ENCODE measurements at places on chromosomes 2 and 18. TPM values are rescaled to one million over a fixed set of nuclear protein-coding genes. Genes with fewer than 3 reads are reported as not detected.

GRCh38 chr2:21261591-21261990 is 137.8 kb downstream of the TDRD15 start:
- peak; percentile 72 for DNase-seq

Gene CNTNAP5
- total RNA-seq, result not detected

GRCh38 chr2:12493031-12493513 is 223.7 kb upstream of the TRIB2 start:
- no peak for DNase-seq

GRCh38 chr2:238864207-238865014 is 16.5 kb downstream of the TWIST2 start:
- DNase-seq, result peak; percentile 96

GRCh38 chr18:70368903-70369302 is 80.1 kb downstream of the SOCS6 start:
- DNase-seq, result no peak

- DNase-seq, result no peak
These were observed 27.1 kb downstream of the ST3GAL5 start for GRCh38 chr2:85861650-85862049.

Gene ERICH2
- total RNA-seq, result not detected

Gene SERPINB3
- not detected for total RNA-seq

Gene INSIG2
- total RNA-seq, result 18.4 TPM

DNA sequence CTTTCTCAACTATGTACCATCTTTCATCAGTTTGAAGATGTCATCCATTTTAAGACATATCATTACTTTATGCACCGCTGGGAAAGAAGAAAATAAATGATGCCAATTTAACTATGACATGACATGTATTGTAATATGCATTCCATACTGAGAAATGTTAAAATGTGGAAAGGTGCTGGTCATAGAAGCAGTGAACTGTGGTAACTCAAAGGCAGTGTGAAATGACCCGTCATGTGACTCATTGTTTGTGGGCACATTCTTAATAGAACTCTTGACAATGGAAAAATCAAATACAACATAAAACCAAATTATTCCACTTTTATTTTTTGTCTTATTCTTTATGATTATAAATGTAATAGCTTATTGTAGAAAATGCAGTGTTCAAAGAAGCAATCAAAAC is 455.0 kb upstream of the ST6GAL2 start:
- DNase-seq, result no peak

Gene TMEM198
- total RNA-seq, result 4.7 TPM

Gene FOXI3
- not detected for total RNA-seq

DNA sequence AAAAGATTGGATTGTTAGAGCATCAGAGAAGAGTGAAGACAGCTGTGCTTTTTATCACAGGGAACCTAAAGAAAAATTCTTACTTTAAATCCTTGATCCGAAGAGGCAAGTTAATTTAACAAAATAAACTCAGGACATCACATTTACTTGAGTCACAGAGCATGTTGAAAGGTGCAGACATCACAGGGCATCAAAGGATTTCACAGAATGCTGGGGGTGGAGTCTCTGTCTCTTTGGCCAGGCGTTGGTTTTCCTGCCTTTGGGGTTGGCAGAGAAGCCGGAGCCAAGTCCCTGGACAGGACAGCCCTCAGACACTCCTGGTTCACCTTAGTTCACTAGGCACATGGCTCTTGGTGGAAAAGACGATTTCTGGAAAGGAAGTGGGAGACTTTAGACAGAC is 56.3 kb downstream of the SH3RF3 start:
- DNase-seq, result no peak

GRCh38 chr2:182887753-182888415 is 21.4 kb upstream of the FRZB start:
- no peak for DNase-seq

DNA sequence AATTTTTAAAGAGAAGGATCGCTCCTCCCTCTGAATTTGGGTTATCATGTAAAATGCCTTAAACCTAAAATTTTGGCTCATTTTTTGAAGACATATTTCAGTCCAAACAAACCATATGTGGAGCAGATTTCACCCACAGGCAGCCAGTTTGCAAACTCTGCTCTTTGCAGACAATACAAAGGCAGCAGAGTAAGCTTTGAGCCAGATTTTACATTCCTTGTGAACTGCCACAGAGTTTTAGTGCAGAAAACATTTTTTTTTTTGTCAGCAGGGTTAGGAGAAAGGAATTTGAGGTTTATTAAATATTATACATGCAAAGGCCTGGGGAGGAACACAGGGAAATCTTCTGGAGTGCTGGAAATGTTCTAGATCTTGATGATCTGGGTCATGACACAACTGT is 171.9 kb upstream of the FN1 start:
- no peak for DNase-seq

GRCh38 chr2:40113997-40114396 is 334.9 kb upstream of the THUMPD2 start:
- no peak for DNase-seq

- no peak for DNase-seq
These were observed 635.3 kb upstream of the ZEB2 start for GRCh38 chr2:145155196-145155595.

GRCh38 chr2:187364696-187365095 is 83.4 kb downstream of the CALCRL start:
- DNase-seq, result no peak

DNA sequence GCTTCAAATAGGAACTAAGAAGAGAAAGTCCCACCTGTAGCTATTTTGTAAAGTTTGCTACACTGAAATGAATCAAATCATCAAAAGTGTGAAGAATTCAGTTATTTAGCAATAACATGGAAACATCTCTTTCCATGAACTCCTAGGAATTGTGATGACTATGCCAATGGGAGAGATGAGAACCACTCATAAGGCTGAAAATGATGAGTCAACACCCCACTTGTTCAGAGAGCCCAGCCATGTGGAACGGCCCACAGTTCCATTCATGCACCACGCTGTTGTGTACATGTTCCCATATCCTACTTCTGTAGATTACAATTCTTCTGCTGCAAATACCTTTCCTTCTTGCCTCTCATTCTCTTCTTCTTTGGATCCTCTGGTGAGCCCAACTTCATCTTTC is 645.5 kb upstream of the ID2 start:
- DNase-seq, result peak; percentile 42

Gene SETBP1
- 62.5 TPM for total RNA-seq

GRCh38 chr2:64699712-64700111 is 46.0 kb upstream of the SERTAD2 start:
- no peak for DNase-seq

DNA sequence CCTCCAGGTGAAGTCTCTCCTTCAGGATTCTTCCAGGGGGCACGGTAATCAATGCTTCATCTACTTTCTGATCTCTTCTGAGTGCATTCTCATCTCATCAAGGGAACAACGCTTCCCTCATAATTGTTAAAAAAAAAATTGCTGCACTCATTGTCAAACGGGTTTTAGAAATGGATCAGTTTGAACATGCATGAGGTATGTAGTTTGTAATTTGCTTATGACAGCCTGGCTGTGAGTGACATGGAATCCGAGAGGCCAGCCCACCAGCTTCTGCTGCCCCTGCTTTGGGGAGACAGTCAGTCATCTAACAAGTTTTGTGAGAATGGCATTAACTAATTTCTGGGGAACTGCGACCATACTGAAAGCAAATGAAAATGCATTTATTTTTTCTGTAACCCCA is 791.9 kb upstream of the SOX11 start:
- no peak for DNase-seq

DNA sequence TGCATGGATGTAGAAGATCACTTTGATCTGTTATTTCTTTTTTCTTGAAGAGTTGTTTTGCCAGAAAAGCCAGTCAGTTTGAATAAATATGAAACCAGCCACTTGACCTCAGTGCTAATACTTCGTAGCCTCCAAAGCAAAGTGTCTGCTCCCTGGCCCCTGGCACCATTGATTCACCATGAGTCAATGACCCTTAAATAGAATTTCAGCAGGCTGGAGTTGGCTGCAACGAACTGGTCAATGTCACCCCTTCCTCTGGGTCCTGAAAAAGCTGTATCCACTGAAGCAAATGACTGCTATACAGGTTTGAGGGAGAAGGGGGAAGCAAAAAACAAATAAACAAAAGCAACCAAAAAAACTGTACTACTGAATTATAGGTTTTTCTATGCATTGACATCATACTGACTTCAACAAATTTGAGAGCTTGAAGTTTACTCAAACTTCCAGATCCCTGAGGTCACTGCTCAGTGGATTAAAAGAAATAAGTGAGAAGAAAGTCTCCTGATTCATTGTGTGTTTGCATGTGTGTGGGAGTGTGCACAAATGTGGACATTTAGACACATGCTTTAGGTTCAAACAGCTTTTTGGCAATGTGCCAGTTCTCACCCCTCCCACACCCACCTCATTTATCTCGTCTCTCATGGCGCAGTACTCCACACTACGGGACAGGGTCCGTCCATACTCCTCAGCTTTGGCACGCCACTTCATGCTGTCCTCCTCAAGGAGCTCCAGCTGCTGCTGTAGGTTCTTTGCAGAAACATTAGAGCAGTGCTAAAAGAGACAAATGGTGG is 58.1 kb upstream of the TTN start:
- DNase-seq, result no peak

DNA sequence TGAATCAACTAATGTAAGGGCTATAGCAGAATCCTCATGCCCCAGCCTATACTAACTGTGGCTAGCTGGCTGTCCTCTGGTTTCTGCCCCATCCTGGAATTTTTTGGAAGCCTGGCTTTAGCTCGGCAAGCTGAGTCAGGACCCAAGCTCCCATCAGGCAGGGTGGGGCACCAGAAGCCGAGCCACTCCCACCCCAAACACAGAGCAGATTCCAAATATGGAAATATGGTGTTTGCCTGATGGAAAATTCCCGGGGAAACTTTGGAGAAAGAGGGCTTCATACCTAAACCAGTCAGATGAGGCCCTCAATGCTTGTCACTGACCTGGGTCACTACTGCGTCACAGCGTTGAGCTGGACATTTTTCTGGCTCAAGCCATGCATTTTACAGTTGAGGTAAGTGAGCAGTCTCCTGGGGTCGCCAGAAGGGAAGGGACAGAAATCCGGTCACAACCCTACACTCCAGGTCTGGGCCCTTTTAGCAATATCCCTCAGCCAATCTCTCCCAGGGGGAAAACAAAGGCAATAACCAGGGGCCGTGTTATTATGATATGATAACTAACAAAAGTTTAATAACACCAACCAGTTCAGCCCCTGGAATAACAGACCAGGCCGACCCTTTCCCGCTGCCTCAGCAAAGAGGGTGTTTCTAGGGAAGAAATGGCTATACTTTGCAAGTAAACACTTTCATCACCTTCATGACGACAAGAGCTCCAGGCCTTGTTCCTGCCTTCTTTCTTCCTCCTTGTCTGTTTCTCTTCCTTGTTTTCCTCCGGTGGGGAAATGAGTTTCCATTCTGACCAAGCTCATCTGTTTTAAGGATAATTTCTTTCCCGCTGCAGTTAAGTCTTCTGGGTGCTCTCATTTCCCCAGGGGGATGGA is 37.7 kb downstream of the PSD4 start:
- no peak for DNase-seq

Gene TMEM131
- total RNA-seq, result 28.5 TPM

Gene PDE6D
- total RNA-seq, result 33.8 TPM

GRCh38 chr2:237964194-237964577 is 2.6 kb upstream of the UBE2F start:
- no peak for DNase-seq

Gene PASK
- total RNA-seq, result 2.8 TPM

DNA sequence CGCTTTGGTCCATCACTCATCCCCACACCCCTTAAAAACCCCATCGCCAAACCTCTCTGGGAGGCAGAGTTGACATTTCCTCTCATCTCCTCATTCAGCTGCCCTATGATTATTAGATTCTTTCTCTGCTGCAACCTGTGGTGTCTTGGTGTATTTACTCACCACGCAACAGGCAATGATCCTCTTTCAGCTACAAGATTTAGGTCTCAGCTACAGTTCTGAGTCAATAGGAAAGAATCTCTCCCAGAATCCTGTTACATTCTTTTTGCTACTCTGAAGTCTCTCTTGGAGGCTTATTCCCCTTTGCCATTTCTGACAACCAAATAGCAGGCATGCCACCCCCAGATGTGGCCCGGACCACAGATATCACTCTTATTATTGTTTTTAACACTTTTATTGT is 468.3 kb upstream of the GYPC start:
- DNase-seq, result no peak

Gene TMEM17
- 1.9 TPM for total RNA-seq

Gene SLC30A3
- total RNA-seq, result not detected

Gene ASXL3
- 1.2 TPM for total RNA-seq

- no peak for DNase-seq
These were observed 672.5 kb downstream of the MBD2 start for GRCh38 chr18:53551868-53552426.

DNA sequence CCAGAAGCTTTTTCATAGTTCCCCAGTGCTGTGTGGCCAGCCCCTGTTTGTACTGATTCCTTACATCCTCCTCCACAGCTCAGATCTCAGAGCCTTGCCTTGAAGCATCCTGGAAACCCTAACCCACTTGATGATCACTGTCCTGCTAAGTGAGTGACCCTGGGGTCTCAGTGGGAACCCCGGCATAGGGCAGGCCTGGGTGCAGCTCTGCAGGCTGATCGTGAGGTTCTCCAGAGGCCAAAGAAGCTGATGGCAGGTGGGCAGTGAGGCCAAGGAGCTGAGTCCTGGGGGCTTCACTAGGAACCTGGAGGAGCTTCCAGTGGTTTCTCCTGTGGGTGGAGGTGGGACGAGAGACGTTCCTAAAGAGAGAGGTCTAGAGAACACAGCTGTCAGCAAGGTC is 47.4 kb upstream of the BIN1 start:
- DNase-seq, result no peak

DNA sequence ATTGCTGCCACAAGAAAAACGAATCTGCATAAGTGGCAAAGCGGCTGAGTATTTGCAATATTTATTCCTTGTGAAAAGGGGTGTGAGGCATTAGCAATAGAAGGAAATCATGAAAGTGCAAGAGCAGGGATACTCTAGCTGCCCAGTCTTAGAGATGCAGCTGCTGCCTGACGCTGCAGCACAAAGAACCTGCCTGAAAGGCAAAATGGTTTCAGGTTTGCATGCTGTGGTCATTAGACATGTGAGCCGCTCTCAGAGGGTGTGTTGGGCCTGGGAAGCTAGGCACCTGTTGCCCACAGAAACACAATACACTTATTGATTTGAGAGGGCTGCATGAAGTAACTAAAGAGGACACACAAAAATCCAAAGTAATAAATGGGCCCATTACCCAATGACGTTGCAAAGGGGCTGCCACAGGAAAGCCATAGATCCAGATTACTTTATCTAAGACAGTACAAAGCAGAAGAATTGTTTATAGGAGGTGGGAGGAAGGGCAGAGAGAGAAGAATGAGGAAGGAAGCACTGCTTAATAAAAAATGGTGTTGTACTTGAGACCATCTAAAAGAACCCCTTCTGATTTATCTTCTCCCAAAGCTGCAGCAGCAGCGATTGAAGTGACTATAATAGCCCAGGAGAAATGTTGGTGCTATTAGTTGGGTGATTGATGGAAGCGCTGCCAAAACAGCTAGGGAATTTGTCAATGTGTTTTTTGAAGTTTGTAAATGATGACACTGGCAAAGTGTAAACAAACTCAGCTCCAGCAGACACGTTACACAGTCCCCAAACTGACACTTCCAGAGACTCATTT is 492.4 kb upstream of the ACVR2A start:
- no peak for DNase-seq
